ENCODE measurements at places on chromosomes 1 and 21.

- DNase-seq, result no peak
Observed at GRCh38 chr21:39947031-39947430, 79.8 kb downstream of the PCP4 start.

GRCh38 chr1:155009221-155009711 lies 6.7 kb downstream of the ZBTB7B start:
- no peak for DNase-seq

- no peak for DNase-seq
Observed at GRCh38 chr1:220879076-220879508, at the start of gene HLX. Gene HLX (plus strand): TSS chr1:220879443. CDS start chr1:220879858, 415 bp downstream.

DNA sequence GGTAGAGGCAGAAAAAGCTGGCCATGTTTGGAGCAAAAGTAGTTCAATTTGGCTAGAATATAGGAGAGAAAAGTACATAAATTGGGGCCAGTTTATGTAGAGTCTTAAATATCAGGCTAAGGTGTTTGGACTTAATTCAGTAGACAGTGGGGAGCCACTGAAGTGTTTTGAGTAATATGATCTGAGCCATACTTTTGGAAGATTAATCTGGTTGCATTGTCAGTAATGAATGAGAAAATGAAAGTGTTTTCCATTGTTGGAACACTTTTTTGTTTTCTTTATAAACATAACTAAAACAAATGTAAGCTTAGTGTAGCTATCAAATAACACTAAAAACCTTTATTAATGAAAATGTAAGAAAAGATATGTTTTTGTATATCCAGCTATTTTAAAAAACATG lies 42.1 kb downstream of the POU2F1 start:
- DNase-seq, result no peak

GRCh38 chr21:17732306-17732705 lies 86.8 kb downstream of the C21orf91 start:
- no peak for DNase-seq

Data from GM19239 (cell line).